ENCODE measurements at places on chromosomes 2 and 18.

DNA sequence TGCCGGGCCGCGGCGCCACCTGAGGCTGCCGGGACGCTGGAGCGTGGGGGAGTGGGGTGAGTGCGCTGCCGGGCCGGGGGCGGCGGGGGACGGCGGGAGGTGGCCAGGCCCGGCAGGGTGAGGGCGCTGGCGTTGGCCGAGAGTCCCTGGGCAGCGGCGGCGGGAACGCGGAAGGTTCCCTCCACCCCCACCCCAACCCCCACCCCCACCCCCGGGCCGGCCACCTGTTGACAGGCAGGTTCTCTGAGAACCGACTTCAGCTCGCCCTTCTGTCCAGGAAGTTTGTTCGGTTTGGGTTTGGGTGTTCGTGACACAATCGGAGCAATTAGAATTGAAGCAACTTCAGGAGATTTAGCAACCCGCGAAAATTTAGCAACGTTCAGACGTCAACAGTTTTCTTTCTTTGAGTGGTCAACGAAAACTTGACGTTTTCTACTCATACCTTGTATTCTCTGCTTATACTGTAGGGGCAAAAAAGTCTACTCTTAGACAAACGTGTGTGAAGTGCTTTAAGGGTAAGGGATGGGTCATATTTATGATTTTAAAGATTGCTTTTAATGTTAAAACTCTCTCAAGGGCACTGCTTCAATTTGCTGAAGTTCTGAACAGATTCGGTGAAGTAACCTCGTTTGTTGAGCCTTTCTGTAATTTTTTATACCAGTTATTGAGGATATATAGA lies 9.3 kb downstream of the OTX1 start:
- no peak for DNase-seq

GRCh38 chr2:173741759-173742158 lies 223.4 kb downstream of the SP3 start:
- no peak for DNase-seq

GRCh38 chr2:240964704-240965295 lies 33.6 kb upstream of the SNED1 start:
- peak; percentile 23 for DNase-seq

DNA sequence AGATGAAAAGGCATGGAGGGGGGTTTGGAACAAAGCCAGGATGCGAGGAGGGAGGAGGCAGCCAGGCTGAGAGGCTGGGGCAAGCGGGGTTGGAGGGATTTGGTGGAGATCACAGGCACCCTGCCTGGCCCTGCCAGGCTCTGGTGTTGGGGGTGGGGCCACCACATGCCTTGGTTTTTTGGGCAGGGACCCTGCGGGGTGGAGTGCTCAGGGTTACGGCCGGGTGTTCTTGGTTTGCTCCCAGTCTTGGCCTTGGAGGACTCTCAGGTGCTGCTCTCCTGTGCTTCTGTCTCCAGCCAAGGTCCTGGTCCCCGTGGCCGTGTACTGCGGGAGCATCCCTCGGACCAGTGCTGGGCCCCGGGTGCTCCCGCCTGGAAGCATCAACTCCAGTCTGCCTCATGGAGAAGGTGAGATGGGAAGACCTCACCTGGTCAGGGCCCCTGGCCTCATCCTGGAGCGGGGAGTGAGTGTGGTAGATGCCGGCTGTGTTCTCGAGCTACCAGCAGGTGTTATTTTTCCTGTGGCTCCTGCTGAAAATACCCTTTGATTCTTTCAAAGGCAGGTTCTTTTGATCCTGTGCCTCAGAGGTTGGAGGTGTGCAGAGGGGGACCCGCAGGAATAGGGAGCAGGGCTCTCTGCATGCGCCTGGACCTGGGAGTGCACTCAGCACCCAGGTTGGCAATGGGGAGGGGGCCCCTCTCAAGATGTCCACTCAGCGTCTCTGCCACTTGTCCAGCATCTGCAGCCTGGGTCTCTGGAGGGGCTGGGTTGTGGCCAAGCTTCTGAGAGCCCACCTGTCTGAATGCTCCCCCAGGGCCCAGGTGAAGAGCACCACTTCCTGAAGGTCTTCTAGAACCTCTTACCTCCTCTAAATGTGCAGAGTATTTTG lies 17.0 kb downstream of the TOGARAM2 start:
- no peak for DNase-seq

GRCh38 chr18:37362158-37362890 lies 203.3 kb downstream of the CELF4 start:
- DNase-seq: no peak

- DNase-seq: no peak
These were observed 347.1 kb downstream of the TNS1 start for GRCh38 chr2:217655651-217656050.

- no peak for DNase-seq
These were observed 31.1 kb downstream of the TOGARAM2 start for GRCh38 chr2:29012211-29012681.

Data from MM.1S (cell line).